ENCODE measurements at places on chromosomes 11 and 22. TPM values are rescaled to one million over a fixed set of nuclear protein-coding genes. Genes with fewer than 3 reads are reported as not detected.

The FAM227A gene
- 0.71 TPM for total RNA-seq

The MS4A15 gene
- not detected for total RNA-seq

The CALCA gene
- 0.09 TPM for total RNA-seq

The PRR33 gene
- total RNA-seq: not detected

The CDCA5 gene
- 71.6 TPM for total RNA-seq

The ADAMTS15 gene
- total RNA-seq: 13.1 TPM

The PAMR1 gene
- total RNA-seq: not detected

The SLC5A12 gene
- total RNA-seq: not detected
